ENCODE measurements at places on chromosomes 4 and X.
A peak's percentile ranks its signal among the peaks of the same experiment; 100 is the strongest.

DNA sequence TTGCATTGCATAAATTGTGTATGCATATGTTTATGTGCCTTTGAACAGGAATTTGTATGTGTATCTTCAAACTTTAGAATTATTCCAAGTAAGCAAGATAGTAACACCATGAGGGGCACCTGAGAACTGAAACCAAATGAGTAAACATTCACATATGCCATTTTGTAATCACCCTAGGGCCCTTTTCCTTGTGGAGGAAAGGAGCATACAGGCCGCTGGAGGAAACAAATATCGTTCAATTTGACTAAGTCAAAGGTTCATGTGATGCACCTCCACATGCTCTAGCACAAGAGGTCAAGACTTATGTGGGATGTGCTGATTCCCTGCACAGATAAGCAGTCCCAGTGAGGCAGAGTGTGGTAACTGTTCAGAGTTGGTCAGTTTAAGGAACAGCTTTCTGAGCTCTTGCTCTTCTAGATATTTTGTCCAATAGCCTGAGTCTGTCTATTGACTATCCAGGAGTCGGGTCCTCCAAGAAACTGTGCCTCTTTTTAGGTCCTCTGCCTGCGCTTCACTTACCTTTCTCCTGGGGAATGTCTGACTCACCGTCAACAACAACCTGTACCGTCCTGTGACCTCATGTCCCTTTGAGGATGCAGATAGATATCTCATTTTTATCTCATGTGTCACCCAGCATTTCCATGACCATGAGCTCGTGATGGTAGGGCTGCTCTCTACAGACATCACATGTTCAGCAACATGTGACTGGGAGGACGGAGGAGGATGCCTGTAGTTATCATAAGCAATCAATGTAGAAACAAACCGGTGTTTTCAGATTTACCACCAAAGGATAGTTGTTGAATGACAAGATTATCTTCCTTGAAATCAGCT lies 196.9 kb downstream of the NWD2 start:
- DNase-seq: peak; percentile 2

GRCh38 chrX:134452596-134452995 lies 7.4 kb upstream of the HPRT1 start:
- DNase-seq: no peak

GRCh38 chrX:8037593-8038348 lies 110.6 kb upstream of the PNPLA4 start:
- no peak for DNase-seq

DNA sequence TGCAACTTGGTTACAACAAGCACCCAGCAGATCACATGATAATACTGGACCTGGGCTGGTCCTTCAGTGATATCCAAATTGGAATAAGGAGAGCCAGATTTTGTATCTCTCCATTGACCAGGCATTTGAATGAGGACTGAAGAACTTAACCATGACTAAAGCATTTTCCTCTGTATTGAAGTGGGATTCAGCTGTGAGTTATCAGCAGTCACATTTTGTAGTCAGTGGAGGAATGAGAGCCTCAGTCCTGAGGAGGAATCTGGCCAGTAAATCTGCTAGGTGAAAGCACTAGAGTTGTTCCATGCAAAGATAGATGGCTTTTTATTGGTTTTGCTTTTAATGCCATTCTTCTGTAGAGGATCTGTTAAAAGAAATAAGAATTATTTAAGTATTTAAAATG lies 1506.0 kb downstream of the PCDH7 start:
- no peak for DNase-seq

DNA sequence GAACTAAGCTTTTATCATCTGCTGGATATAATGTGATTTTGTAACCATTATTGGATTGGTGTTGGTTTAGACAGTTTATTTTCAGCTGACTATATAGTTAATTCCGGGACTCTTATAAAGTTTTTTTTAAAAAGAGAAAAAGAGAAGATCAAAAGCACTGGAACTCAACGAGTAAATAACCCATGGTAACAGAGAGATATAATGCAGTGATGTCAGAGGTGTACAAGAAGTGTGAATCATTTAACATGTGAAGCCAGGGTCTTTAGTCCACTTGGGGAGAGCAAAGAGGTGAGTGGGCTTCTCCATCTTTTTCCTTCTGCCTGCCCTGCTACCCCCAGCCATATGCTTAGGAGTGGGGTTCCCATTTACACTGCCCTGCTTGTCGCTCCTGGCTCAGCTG lies 3.2 kb downstream of the TMEM165 start:
- DNase-seq: peak; percentile 13
